ENCODE measurements at places on chromosomes 3 and 15.

DNA sequence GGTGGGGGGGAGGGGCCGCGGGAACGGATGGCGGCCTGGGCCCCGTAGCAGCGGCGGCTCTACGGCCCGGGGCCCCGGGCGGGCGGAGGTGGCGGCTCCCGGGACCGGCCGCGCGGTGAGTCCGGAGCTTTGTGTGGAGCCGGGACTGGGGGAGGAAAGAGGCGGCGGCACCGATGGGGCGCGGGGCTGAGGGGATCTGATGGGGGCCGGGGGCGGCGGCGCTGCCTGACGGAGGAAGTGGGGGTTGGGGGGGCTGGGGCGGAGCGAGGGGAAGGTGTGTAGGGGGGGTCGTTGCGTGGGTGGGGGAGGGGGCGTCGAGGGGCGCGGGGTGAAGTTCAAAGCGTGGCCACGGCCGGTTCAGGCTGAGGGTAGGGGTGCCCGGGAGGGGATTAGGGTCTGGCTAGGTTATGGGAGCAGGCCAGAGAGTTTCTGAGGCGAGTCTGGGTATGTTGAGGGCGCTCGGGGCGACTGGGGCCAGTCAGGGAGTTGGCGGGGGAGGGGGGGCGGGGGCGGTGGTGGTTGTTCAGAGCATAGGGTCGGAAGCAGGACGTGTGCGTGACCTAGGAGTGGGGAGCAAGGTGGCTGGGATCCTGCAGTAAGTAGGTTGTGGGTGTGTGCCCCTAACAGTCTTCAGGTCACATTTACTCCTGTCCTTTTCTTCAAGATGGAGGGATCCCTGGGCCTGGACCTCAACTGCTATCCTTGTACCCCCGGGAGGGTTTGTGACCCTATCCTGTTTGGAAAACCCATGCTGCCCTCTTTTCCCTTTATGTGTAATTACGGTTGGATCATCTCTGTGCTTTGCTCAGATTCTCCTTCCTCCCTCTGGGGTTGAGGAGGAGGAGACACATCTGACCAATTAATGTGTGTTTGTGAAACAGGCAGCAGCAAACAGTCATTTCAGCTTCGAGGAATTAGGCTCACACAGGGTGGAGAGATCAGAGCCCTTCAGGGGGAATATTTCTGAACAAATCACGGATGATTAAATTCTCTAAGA, 644 bp downstream of the ZNF609 start:
- DNase-seq: no peak

DNA sequence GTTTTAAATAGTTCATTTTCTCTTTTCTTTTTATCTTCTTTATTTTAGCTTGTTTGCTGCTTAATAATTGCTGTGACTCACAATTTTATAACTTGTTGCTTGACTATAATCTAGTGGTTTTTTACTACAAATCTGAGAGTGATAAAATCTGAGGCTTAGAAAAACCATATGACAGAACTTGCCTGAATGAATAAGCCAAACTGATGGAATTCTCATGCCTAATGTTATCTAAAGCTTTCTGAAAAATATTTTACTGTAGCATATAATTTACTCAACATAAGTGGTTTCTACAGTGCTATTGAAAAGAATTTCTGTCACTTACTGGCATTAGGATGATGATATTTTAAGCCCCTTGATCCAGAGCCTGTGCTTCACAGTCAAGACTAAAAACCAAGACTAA, 175.1 kb downstream of the VGLL3 start:
- no peak for DNase-seq

GRCh38 chr3:59856934-59857460, 807.2 kb upstream of the CFAP20DC start:
- DNase-seq: no peak

DNA sequence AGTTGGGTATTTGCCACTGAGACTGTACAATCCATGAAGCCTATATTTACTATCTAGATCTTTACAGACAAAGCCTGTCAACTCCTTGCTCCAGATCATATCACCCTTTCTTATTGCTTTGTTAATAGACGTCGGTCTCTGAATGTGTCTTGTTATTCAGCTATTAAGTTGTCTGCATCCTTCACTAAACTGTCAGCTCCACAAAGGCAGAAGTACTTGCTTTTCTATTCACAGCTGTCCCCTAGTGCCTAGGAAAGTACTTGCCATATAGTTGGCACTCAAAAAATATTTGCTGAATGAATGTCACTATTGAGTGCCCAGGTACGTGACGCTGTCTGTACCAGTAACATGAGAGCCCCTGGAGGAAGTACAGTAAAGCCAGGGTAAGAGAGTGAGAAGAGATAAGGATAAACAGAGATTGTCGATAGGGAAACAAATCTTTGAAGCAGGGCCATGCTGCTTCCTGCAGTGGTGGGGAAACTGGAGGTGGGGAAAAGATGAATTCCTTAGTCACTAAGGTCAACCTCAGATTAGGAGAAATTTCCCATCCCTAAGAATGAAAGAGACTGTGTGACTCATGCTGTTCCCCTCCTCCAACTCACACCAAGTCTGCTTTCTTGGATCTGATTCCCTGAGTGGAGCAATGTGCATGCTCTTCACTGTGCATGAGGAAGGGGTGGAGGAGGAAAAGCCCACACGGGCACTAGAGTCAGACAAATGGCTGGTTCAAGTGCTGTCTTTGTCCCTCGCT, 36.3 kb downstream of the PRICKLE2 start:
- DNase-seq: peak; percentile 22

GRCh38 chr3:71380096-71380495, 203.4 kb downstream of the FOXP1 start:
- peak; percentile 11 for DNase-seq

DNA sequence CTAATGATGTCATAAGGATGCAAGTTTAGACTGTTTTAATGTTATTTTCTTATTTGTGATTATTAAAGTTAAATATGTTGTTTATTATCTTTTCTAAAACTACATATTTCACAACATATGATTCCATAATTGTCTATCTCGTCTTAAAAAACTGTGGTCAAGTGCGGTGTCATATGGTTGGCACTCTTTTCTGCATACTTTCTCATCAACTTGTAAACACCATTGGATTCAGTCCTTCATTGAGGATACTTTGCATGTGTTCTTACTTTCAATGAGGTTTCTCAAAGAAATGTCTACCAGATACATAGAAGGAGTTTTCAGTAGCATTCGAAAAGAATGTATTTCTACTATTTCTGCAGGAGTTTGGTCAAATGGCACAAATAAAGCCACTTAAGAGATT, 22.0 kb upstream of the ALPK3 start:
- no peak for DNase-seq

GRCh38 chr15:100340721-100341238, 995 bp downstream of the ADAMTS17 start:
- no peak for DNase-seq

DNA sequence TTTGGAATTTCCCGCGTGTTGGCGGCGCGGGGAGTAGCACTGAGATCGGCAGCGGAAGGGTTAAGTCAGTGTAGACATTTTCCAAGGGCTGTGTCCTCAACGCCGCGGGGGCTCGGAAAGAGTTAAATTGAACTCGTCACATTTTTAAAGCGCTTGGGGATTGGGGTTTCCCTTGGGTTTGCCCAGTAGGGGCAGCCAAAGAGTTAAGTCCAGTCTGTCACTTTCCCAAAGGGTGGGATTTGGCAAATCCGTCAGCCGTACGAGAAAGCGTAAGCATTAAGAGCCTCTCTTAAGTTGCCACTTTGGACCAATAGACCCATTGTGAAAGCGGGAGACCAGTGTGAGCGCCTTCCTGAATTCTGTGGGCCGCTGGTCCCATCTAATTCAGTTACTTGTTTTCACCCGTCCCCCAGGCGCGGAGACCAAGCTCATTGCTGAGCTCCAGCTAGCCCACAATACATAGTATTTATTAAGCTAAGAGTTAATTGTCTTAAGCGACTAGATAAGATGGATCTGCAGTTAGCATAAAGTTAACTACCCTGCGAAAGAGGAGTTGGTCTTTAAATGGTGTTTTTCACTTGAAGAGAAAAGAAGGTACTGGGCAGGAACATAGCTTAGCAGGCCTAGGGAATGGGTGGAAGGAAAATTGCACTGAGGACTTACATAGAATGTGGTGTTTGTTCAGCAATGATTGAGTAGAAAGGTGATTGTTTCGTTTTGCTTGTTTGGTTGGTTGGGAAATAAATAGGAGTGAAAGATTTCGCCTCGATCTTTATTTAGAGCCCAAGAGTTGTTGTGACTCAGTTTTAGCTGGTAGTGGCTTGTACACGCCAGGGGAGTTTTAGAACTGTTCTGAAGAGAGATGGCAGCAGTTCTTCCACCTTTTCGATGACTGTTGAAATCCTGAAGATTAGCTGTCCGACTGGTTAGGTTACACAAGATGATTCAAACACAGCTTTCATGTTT, 932 bp downstream of the ARL8B start:
- DNase-seq: no peak

DNA sequence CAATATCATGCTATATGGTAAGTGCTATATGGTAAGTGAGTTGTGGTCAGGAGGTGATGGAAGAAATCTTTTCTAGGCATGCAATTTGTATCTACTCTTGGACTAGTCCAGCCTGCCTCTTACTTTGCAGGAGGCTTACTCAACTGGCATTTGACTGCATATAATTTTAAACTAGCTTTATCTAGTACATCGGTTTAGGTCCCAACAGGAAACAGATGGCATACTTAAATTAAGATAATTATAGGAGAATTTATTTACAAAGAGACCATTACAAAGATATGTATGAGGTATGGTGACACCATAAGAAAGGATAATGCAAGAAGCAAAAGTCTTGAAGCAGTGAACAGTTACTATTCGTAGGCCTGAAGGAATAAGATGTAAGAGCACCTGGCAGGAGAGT, 7.8 kb downstream of the SLC28A2 start:
- no peak for DNase-seq

GRCh38 chr3:134810052-134810435, 15.0 kb downstream of the EPHB1 start:
- DNase-seq: no peak

- DNase-seq: no peak
Observed at GRCh38 chr3:163056874-163057497, 1560.4 kb downstream of the OTOL1 start.

- DNase-seq: no peak
Observed at GRCh38 chr15:92028389-92028724, 174.8 kb downstream of the SLCO3A1 start.

- DNase-seq: no peak
Observed at GRCh38 chr3:115912372-115912771, 289.1 kb downstream of the GAP43 start.

DNA sequence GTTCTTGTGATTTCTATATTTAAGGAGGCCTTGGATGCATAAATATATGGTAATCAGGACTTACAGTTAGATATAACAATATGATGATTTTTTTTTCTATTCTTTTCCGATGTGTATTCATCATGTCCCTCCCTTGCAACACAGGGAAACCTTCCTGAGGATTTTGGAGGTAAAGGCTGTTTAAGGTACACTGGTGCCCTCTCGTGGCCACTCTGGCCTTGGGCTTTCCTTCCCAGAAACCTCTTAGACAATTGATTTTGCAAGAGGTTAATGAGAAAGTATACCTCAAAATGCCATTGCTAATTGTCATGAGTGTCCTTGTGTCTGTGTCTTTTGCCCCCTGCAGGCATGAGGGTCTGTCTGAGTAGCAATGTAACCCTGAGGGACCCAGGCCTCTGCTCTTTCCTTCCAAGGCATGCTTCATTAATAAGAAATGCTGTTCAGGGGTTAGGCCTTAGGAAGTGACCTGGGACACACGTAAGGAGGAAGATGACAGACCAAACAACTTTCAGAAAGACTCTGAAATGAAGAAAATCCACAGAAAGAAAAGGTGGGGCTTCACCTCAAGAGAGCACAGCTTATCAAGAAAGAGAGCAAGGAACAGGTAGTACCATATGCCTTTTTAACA, 70.3 kb upstream of the PPP2R3A start:
- DNase-seq: no peak

- DNase-seq: no peak
Observed at GRCh38 chr15:77693576-77693975, 60.9 kb upstream of the LINGO1 start.

DNA sequence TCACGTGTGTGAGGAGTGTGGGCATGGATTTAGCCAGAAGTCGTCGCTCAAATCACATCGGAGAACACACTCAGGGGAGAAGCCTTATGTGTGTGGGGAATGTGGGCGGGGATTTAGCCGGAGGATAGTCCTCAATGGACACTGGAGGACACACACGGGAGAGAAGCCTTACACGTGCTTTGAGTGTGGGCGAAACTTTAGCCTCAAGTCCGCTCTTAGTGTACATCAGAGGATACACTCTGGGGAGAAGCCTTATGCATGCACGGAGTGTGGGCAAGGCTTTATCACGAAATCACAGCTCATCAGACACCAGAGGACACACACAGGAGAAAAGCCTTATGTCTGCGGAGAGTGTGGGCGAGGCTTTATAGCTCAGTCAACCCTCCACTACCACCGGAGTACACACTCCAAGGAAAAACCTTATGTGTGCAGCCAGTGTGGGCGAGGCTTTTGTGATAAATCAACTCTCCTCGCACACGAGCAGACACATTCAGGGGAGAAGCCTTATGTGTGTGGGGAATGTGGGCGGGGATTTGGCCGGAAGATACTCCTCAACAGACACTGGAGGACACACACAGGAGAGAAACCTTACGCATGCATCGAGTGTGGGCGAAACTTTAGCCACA, 28.1 kb downstream of the ZNF589 start:
- no peak for DNase-seq

- DNase-seq: no peak
Observed at GRCh38 chr3:52182196-52182595, 15.8 kb upstream of the ALAS1 start.

DNA sequence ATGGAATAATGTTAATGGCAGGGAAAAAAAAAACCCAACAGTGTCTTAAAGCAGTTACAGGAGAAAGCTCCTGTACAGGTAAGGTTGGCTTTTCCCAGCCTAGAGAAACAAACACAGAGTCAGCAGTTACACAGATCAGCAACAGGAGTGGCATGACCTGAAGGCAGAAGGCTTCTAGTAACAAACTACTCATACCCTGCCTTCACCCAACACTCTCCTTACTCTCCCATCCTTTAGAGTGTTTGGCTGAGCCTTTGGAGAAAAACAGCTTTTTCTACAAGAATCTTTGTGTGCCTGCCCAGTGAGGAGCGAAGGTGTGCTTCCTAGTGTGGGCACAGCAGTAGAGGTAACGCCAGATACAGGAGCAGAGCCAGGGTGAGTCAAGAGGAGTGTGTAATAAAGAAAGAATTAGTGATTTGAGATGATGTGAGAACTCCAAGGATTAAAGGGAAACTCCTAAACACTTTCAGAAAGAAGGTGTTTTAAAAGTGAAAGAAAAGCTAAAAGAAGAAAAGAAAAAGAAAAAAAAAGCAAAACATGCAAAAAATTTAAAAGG, 152.7 kb downstream of the POLR2M start:
- no peak for DNase-seq

DNA sequence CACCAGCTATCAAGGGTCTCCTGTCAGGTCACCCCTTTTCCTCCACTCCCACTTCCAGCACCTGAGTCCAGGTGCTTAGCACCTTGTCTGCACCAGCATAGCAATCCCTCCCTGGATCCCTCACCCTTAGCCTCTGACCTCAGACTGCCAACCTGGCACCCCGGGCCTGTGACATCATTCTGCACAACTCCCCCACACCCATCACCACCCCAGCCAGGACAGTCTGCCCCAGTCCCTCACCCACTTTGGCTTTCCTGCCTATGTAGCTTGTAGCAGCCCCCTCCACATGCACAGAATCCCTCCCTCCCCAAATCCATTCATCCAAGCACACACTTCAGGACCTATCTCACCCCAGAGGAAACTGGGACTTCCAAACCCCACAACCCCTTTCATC, 819 bp upstream of the PLXNB1 start:
- DNase-seq: no peak

- no peak for DNase-seq
Observed at GRCh38 chr15:91061997-91062396, 38.1 kb upstream of the SV2B start.

Data from thoracic aorta (tissue), 2 donors.